Natural killer cell treated with Interleukin-12 subunit alpha and Interleukin-12 subunit beta and Interleukin-15 and Interleukin-18, amount 100 ng/mL, for 72 hours (primary cell): ENCODE measurements at places on chromosomes 7 and 10. TPM values are rescaled to one million over a fixed set of nuclear protein-coding genes. Genes with fewer than 3 reads are reported as not detected.

GRCh38 chr7:85833066-85833465 is 646.2 kb upstream of the SEMA3D start:
- DNase-seq = no peak
- H3K4me1 ChIP-seq = no peaks in the 10 kb centered on the region
- no peaks in the 10 kb centered on the region for H3K27me3 ChIP-seq
- peaks cover 4% of the 10 kb centered on the region for H3K36me3 ChIP-seq
- H3K27ac ChIP-seq = no peak overlapping the region

TAF5 gene
- total RNA-seq = 8.3 TPM

DNA sequence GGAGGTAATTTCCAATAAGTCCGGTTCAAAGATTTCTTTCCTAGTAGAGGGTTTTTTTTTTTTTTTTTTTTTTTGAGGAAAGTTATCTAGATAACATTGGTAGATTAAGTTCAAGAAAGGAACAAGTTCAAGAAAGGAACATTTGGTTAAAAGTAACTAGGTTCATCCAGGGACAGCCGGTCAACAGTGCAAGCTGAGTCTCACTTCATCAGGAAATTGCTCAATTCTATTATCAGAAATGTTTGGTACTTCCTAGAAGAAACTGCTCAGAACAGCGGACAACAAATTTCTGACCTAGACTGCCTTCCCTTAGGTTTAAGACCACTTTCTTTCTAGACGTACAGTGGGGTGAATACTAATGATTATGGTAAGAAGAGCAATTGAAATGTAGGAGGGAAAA is 3.7 kb upstream of the IL2RA start:
- H3K4me3 ChIP-seq = peak overlapping the region; percentile 95
- peak overlapping the region; percentile 97 for H3K27ac ChIP-seq
- peak; percentile 75 for DNase-seq
- no peaks in the 10 kb centered on the region for H3K27me3 ChIP-seq
- H3K4me1 ChIP-seq = peaks cover 58% of the 10 kb centered on the region

SPDYE2B gene
- total RNA-seq = not detected

- peaks cover 61% of the 10 kb centered on the region for H3K4me1 ChIP-seq
- no peaks in the 10 kb centered on the region for H3K27me3 ChIP-seq
- H3K4me3 ChIP-seq = peak overlapping the region; percentile 78
- H3K27ac ChIP-seq = peak overlapping the region; percentile 97
These were observed 16.9 kb upstream of the PRF1 start for GRCh38 chr10:70619271-70620019.

DNA sequence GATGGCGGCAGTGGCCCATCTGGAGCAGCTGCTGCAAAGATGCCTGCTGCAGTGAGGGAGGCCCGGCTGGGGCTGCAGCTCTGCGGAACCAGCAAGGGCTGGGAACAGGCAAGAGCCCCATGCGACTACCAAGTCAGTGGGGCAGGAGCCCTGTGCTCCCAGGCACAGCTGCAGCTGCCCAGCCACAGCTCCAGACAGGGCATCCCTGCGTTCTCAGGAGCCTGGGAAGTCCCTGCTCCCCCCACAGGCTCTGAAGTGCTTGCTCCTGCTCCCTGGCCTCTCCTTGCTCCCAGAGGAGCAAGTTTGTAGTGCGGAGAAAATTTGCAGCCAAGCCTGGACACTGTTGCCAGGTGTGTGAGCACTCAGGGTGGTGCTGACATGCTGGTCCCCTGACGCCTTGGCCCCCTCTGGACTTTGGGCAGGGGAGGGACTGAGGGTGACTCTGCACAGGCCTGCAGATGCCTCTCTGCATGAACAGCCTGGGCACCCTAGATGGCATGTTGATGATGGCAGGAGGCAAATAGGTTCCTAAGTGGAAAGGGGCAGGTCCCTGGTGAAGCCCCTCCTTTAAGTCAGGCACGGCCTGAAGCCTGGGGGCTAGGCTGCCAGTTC is 105.6 kb downstream of the LYZL1 start:
- peaks cover 13% of the 10 kb centered on the region for H3K27me3 ChIP-seq
- H3K36me3 ChIP-seq = no peaks in the 10 kb centered on the region
- H3K4me1 ChIP-seq = no peaks in the 10 kb centered on the region
- H3K4me3 ChIP-seq = no peak overlapping the region
- no peak overlapping the region for H3K27ac ChIP-seq

DNA sequence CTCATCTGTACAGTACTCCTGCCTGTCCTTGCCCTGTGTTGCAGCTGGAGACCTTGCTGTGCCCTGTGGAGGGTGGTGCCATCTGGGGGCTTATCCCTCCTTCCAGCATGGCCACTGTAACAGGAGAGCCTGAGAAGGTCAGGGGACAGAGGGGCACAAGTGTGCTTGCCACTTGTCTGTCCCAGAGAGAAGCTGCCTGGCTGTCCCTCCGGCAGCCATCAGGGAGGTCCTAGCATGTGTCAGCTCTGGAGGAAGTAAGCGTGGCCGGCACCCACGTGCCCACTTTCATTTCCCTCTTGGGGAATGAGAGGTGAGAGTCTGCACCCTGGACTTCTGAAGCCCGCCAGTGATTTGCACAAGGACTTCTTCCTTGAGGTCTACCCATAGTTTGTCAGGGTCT is 97.0 kb upstream of the PPIF start:
- peak overlapping the region; percentile 79 for H3K4me3 ChIP-seq
- peak overlapping the region; percentile 84 for H3K27ac ChIP-seq
- no peak for DNase-seq
- no peaks in the 10 kb centered on the region for H3K27me3 ChIP-seq

GRCh38 chr7:82549616-82550285 is 106.2 kb upstream of the CACNA2D1 start:
- no peak overlapping the region for H3K4me3 ChIP-seq
- H3K36me3 ChIP-seq = no peaks in the 10 kb centered on the region
- no peaks in the 10 kb centered on the region for H3K4me1 ChIP-seq
- no peaks in the 10 kb centered on the region for H3K27me3 ChIP-seq
- DNase-seq = no peak
- H3K27ac ChIP-seq = no peak overlapping the region

GDI2 gene
- total RNA-seq = 225 TPM

DNA sequence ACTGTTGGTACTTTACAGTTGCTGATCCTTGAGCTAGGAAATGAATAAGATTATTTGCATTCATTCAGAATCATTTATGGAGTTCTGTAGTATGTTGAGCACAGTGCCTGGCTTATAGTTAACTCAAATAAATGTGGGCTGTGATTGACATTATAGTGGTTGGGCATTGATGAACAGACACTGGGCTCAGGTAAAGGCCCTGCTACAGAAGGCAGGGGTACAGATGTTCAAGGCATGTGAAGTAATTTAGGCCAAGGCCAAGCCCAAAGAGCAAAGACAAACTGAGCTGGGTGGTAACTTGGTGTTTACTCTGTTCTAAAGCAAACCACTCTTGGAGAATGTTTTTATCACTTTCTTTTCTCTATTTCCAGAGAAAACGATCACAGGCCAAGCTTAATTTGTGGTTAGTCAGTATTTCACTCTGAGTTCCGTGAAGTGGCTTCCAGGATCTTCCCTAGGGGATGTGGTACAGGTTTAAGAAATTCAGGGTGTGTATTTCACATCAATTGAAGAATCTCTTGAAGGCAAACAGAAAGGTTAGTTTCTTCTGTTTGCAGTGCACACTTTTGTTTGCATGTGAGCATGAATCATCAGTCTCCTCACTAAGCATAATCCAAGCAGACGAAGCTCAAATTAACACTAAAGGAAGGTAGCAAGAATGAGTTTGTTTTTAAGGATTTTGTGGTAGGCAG is 113.9 kb upstream of the PRR15 start:
- no peaks in the 10 kb centered on the region for H3K4me1 ChIP-seq
- no peak overlapping the region for H3K27ac ChIP-seq
- no peak overlapping the region for H3K4me3 ChIP-seq
- H3K27me3 ChIP-seq = no peaks in the 10 kb centered on the region
- no peaks in the 10 kb centered on the region for H3K36me3 ChIP-seq

DNA sequence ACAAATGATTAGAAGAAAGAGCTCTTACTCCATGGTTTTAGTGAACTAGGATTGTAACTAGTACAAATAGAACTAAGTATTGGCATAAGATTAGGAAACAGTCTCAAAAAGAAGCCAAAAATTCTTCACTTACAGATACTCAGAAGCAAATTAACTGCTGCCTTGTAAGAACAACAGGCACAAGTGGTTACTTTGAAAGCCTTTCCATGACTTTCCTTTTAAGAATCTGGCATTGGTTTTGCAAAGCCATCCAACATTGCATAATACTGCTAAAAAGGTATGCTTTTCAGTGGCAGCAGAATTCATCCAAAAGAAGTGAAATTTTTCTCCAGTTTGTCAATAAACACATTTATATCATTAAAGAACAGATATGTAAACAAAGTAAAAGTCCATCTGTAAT is 126.8 kb upstream of the ODAD2 start:
- DNase-seq = no peak
- no peaks in the 10 kb centered on the region for H3K27me3 ChIP-seq
- H3K27ac ChIP-seq = no peak overlapping the region
- H3K4me3 ChIP-seq = no peak overlapping the region

- no peaks in the 10 kb centered on the region for H3K27me3 ChIP-seq
- peaks cover 28% of the 10 kb centered on the region for H3K4me1 ChIP-seq
- DNase-seq = no peak
- H3K27ac ChIP-seq = no peak overlapping the region
These were observed 2.4 kb downstream of the ZNF3 start for GRCh38 chr7:100079024-100079560.

DNA sequence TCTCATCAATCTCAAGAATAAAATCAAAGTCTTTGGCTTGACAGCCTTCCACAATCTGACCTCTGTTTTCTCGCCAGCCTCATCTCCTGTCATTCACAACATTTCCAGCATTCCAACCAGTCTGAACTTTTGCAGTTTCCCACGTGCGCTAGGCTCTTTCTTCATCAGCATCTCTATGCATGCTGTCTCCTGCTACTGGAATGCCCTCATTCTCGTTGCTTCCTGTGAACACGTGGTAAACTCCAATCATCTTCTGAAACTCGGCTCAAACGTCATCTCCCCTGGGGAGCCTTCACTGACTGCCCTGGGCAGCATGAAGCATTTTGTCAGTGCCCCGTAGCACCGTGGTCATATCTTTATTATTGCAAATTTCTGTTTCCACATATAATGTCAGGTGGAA is 12.2 kb upstream of the RSBN1L start:
- no peak for DNase-seq
- no peak overlapping the region for H3K27ac ChIP-seq
- H3K4me3 ChIP-seq = no peak overlapping the region
- H3K27me3 ChIP-seq = no peaks in the 10 kb centered on the region
- no peaks in the 10 kb centered on the region for H3K36me3 ChIP-seq

- peaks cover 18% of the 10 kb centered on the region for H3K36me3 ChIP-seq
- H3K4me1 ChIP-seq = no peaks in the 10 kb centered on the region
- H3K4me3 ChIP-seq = no peak overlapping the region
- DNase-seq = no peak
- no peak overlapping the region for H3K27ac ChIP-seq
These were observed 38.4 kb upstream of the PDE1C start for GRCh38 chr7:32108651-32109050.

DNA sequence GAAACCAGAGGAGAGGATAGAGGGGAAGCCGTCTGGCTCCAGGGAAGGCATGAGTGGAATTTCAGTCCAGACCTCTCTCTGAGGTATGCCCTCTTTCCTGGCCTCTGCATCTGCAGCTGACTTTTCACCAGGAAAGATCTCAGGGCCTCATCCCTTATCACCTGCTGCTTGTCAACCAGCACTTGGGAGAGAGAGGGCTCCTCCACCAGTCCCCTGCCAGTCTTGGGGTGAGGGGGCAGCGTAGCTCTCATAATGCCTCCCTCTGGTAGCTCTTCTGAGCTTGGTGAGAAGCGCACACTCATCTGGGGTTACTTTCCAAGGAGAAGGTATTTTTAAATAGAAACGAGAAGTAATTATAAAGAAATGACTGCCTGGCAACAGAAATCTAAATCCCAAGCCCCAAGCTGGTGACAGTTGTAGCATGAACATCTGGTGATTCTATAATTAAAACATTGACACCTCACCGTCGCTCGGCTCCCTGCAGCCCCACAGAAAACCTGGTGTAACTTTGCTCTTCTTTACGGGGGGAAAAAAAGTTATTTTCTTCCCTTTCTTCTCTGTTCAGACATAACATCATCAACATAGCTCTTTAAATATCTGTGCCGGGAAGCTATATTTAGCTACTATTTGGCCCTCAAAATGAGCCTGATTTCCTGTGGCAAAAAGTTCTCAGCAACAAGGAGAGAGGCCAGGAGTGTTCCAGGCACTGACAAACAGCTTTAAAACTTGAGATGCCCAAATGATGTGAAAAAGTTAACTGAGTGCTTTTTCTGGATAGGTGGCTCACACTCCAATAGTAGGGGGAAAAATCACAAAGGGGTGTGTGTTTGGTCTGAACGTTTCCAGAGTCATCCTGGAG is 26.9 kb downstream of the HIP1 start:
- no peak overlapping the region for H3K4me3 ChIP-seq
- no peak for DNase-seq
- H3K27me3 ChIP-seq = no peaks in the 10 kb centered on the region

DNA sequence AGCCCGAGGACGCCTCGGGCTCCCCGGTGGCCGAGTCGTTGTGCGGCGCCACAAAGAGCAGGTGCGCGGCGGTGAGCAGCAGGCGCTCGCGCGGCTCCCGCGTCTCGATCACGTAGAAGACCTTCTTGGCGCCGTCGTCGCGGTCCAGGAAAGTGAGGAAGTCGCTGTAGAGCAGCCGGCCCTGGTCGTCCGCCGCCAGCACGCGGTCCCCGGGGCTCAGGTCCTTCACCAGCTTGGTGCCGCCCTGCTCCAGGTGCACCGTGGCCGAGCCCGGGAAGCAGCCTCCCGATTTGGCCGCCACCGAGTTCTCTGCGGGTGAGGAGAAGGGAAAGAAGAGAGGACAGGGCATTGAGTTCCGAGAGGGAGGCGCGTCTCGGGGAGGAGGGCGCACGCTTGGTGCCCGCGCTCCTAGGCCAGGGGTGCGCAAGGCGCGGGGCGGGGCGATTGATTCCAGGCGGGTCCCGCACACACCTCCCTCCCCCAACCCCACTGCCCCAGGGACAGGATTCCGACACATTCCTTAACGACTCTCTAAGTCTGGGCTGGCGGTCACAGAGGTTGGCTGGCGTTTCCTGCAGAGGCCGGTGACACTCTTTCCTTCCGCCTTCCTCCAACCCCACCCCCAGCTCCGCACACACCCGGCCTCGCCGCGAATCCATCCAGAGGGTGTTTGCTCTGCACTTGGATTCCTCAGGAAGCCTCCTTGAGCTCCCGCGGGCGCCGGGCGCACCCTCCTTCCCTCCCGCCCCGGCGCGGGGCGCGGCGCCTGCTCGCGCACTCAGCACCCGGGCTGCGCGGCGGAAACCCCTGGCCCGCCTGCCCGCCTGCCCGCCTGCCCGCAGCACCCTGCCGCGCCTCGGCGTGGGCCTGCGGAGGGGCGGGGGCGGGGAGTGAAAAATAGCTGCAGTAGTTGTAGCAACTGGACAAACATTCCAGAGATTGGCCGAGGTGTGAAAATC is 8.6 kb downstream of the SHH start:
- peaks cover 8% of the 10 kb centered on the region for H3K4me1 ChIP-seq
- H3K36me3 ChIP-seq = no peaks in the 10 kb centered on the region
- DNase-seq = peak; percentile 55
- no peak overlapping the region for H3K27ac ChIP-seq

- no peak overlapping the region for H3K4me3 ChIP-seq
- no peak for DNase-seq
- no peaks in the 10 kb centered on the region for H3K36me3 ChIP-seq
- H3K27ac ChIP-seq = no peak overlapping the region
- H3K27me3 ChIP-seq = no peaks in the 10 kb centered on the region
These were observed 9.2 kb downstream of the SKAP2 start for GRCh38 chr7:26854876-26855855.

GRCh38 chr7:81499262-81500116 is 270.4 kb downstream of the HGF start:
- no peaks in the 10 kb centered on the region for H3K4me1 ChIP-seq
- H3K27ac ChIP-seq = no peak overlapping the region
- no peaks in the 10 kb centered on the region for H3K27me3 ChIP-seq
- no peaks in the 10 kb centered on the region for H3K36me3 ChIP-seq
- no peak overlapping the region for H3K4me3 ChIP-seq
